NCI-H2171 treated with DMSO at 0.1 percent for 48 hours (cell line): ENCODE measurements at places on chromosomes 3 and 15.

- DNase-seq = no peak
Observed at GRCh38 chr3:15783361-15783969, 14.3 kb downstream of the ANKRD28 start.

DNA sequence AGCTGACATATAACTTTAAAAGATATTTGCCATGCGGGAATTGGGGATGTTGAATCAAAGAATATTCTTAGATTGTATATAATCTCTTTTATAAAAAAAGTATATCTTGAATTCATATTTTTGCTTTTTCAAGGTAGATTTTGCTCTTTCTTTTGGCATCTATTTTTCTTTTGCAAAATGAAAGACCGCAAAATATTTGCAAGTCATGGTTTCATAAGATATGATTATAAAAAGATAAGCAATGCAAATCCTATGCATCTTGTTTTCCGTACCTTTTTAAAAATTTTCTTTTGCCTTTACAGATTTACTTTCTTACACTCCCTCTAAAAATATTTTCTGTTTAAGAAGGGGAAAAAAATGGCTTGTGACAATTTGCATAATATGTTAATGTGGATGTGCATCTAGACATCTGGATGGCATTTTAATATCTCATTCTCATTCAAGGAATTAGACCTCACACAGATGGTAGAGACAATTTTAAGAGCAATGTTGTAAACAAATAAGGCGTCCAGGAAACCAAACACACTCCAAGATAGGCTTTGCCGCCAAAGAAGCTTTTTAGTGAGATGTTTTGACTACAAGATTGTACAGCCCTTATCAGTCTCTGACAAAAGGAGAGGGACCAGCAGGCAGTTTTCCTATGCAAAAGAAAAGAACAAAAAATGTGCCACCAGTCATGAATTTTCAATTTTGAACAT is 371.1 kb downstream of the CHL1 start:
- DNase-seq = peak; percentile 12

DNA sequence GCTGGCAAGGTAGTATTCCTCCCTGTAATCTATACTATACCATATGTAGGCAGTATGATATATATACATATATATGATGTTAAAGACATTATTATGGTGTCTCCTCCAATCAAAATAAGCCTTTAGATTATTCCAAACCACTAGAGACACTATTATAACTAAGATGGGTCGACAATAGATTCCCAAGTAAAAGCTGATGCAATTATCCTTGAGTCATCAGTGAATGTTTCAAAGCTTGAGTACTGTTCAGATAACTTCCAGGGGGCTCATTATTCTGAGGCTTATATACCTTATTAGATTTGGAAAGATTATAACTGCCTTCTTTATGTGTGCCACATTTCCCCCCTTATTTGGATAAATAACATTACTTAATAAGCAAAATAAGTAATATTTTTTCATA is 11.9 kb upstream of the C3orf38 start:
- DNase-seq = no peak

- no peak for DNase-seq
Observed at GRCh38 chr15:89101302-89102193, 13.3 kb downstream of the ABHD2 start.

DNA sequence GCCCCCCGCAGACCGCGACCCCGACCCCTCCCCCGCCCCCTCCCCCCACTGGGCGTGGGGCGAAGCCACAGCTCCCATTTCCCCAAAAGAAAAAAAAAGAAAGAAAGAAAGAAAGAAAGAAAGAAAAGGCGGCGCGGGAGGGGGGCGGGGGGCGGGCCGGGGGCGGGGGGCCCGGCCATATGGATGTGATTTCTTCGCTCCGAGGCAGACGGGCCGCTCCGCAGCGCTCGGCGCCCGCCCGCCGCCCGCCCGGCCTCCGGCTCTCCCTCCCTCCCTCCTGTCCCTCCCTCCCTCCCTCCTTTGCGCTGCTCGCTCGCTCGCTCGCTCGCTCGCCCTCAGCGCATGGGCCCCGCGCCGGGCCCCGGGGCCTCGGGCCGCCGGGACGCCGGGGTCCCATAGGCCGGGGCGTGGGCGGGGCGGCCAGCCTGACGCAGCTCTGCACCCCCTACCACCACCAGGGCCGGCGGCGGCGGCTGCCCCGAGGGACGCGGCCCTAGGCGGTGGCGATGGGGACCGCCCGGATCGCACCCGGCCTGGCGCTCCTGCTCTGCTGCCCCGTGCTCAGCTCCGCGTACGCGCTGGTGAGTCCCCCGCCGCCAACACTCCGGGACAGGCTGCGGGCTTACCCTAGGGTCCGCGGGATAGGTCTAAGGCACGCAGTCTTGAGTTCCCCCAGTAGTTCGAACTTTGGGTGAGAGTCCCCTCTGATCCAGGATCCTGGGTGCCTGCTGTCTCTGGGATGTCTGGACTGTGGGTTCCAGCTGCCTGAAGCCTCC is 5.7 kb downstream of the PTH1R start:
- DNase-seq = no peak

DNA sequence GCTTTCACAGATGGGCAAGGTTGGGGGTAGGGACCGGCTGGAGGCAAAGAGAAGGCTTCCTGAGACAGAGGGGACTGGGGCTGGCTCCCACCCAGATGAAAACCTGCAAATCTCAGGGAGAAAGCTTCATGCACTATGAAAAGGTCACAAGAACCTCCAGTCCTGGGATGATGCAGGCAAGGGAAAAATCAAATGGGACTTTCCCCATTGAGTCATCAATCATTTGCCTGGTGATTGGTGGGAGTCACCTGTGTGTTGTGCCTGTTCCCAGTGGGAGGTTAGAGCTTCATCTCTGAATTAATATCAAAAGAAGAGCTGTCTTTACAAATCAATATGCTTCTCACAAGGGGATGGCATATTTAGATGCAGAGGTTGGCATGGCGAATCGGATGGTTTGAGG is 49.9 kb downstream of the CACNA1D start:
- DNase-seq = no peak

- DNase-seq = no peak
Observed at GRCh38 chr3:153621953-153622352, 459.9 kb downstream of the RAP2B start.

GRCh38 chr3:99925584-99926230 is 108.0 kb downstream of the CMSS1 start:
- peak; percentile 32 for DNase-seq

GRCh38 chr3:50336452-50337174 is 4.0 kb downstream of the RASSF1 start:
- DNase-seq = peak; percentile 6

DNA sequence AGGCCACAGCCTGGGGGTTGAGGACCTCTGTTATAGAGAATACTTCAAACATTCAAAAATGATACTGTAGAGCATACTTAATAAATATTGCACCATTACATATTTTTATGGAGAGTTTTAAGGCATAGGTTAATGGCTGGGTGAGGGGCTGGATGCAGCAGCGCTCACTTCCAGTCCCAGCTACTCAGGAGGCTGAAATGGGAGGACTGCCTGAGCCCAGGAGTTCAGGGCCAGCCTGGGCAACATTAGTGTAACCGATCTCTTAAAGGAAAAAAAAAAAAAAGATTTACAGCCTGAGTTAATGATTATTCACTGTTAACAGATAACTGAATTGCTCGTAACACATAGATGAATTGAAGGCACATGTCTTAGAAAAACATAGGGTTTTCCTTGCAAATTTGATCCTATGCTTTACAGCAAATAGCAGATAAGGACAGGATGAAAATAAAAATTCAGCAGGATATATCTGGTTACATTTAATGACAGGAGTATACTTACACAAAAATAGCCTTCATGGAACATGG is 282.9 kb downstream of the TBC1D5 start:
- DNase-seq = no peak

- DNase-seq = no peak
Observed at GRCh38 chr3:24264011-24264410, 230.6 kb downstream of the THRB start.

GRCh38 chr15:95131131-95131556 is 899.8 kb downstream of the MCTP2 start:
- DNase-seq = no peak

DNA sequence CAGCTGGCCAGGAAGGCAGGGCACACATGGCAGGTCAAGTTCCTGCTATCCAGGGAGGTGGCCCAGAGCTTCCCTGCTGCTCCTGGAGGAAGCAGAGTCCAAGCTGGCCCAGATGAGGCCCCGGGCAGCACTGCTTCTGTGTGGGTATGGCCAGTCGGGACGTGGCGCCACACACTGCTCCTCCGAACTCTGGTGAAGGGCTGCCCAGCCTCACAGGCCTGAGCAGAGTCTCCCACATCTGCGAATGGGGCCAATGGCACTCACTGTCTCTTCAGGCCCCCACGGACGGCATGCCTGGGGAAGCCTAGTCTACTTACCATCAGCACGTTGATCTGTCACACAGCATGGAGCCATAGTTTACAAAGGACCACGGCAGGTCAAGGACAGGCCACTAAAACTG is 2.5 kb upstream of the PLA2G4F start:
- no peak for DNase-seq

- peak; percentile 15 for DNase-seq
Observed at GRCh38 chr15:90087454-90088154, 14.7 kb downstream of the IDH2 start.

DNA sequence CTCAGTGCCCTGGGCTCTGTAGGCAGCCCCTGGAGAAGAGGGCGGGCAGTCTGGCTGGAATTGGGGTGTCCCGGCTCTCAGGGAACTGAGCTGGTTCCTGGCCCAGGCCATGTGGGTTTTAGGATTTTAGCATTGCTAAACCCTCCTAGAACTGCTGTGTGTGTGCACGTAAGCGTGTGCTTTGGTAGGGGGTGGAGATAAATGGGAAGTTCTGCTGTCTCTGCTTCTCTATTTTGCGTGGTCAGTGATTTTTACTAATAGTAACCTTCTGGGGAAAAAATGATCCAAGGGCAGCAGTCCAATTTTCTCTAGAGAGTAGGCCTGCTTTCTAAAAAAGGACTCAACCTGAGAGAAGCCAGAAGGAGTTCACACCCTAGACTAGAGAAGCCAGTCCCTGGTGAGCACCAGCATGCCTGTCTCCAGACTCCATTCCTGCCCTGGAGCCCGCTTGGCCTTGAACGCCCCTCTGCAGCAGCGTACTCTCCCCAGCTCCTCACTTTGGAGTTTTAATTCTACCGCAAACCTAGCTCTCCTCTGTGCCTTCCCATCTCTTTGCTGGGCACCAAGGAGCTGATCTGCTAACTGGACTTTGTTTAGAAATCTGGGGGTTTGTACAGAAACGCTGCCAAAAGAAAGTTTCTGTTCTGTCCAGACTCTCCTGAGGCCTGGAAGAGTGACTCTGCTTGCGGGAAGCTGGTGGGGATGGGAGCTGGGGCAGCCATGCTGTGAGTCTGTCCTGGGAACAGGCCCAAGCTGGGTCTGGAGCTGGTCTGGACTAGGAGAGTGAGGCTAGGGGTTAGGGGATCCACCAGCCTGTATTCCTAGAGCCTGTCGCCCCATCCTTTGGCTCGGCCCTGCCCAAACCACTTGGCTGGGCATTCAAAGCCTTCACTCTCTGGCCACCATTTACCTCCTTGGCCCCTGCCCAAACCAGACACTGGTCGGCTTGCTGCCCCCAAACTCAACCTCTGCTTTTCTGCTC is 19.7 kb downstream of the CORO2B start:
- DNase-seq = no peak

DNA sequence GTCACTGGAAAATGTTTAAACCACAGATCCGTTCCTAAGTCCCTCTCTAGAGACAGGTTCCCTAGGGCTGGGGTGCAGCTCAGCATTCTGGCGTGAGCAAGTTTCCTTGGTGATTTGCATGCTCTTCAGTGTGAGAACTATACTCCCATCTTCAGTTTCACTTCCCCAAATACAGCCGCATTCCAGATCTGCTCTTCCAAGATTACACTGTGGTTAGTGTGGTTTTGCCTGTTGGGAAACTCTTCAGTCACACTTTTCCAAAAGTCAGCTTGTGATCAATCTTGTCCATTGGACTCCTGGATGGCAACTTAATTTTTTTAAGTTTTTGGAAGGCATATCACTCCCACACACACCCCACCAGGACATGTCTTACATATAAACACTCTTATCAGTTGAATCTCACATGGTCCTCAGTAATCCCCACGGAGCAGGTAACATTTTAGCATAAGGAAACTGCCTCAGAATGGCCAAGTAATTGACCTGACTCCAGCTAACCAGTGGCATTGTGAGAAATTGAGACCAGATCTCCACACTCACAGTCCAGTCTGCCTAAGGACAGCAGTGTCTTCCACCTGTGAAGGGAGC is 33.5 kb upstream of the PTPN23 start:
- DNase-seq = no peak

- no peak for DNase-seq
Observed at GRCh38 chr15:69659454-69660050, 206.9 kb downstream of the RPLP1 start.

DNA sequence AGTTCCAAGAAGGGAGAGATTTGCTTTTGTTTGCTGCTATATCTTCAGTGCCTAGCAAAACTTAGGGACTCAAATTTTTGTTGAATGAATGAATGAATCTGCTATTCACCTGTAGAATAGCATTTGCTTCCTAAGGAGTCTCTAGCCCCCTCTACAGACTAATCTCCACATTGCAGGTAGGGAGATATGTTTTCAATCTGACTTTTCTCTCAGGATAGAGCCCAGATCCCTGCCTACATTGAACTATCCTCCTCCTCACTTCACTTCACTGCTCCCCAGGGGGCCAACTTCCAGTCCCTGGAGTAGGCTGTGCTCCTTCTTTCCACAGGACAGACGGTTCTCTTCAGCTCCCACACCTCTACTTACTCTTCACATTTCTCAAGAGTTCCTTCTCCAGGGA is 81.9 kb upstream of the PTX3 start:
- no peak for DNase-seq

DNA sequence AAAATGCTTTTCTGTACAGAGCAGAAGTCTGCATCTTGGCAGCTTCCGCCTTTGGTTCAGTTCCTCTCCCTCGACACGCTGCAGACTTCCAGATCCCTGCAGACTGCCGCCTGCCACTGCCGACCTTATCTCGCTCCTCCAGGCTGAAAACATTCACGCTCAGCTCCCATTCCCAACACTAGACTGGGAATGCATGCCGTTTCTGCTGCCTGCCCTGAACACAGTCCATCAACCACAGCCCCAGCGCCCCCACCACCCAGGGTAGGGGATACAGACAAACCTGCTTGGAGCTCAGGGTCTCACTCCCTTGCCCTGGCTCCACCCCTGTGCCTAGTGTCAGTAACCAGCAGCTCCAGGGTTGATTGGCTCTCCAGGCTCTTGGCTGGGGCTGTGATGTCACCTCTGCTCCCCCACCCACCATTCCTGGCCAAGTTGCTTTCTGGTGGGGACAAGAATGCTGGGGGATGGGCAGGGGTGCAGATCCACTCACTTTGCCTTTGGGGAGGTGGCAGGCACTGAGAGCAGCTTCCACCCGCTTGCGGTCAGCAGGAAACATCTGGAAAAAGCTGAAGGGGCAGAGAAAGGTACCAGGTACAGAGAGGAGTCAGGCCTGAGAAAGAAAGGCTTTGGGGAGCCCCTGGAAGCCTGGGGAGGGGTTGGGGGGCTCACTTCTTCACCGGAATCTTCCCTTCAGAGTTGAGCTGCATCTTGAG is 6.1 kb downstream of the PLCB2 start:
- no peak for DNase-seq

- DNase-seq = no peak
Observed at GRCh38 chr3:101193957-101194356, 126.4 kb downstream of the IMPG2 start.

GRCh38 chr3:196617256-196617655 is 22.2 kb upstream of the NRROS start:
- DNase-seq = no peak

- DNase-seq = no peak
Observed at GRCh38 chr15:62052713-62053112, 7.5 kb downstream of the VPS13C start.

GRCh38 chr3:9666704-9667445 is 17.6 kb downstream of the MTMR14 start:
- no peak for DNase-seq

GRCh38 chr15:85819938-85820337 is 25.2 kb upstream of the KLHL25 start:
- DNase-seq = no peak

- no peak for DNase-seq
Observed at GRCh38 chr3:134087060-134087974, 57.6 kb upstream of the SLCO2A1 start.
